ENCODE measurements at places on chromosomes 7 and 10. TPM values are rescaled to one million over a fixed set of nuclear protein-coding genes. Genes with fewer than 3 reads are reported as not detected.

SLC26A3 gene
- total RNA-seq: not detected

MMP21 gene
- 0.34 TPM for total RNA-seq

CDNF gene
- 3.7 TPM for total RNA-seq

LLCFC1 gene
- not detected for total RNA-seq

TMEM225B gene
- total RNA-seq: 1.0 TPM

NUTM2B gene
- total RNA-seq: 0.34 TPM

PVRIG gene
- 33.2 TPM for total RNA-seq
